Activated CD8-positive, alpha-beta memory T cell treated with anti-CD3 and anti-CD28 coated beads for 48 hours (primary cell): ENCODE measurements at places on chromosomes 11 and 22.

GRCh38 chr11:94297985-94298576 is 6.3 kb upstream of the IZUMO1R start:
- no peak for DNase-seq

DNA sequence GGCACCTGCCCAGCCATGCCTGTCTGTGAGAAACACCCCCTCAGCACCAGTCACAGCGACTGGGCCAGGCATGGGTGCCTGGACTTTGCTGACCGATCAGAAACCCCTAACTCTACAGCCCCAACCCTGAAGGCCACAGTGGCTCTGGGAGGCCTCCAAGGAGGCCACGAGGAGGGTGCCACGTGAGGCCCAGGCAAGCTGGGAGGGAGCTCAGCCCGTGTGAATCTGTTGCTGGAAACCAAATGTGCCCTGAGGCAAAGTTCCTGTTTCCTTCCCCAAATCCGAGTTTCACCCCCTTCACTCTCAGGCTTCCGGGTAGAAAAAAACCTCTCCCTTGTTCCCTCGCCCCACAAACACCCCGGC is 1.3 kb downstream of the UNC93B1 start:
- no peak for DNase-seq

- no peak for DNase-seq
These were observed 84.6 kb downstream of the C22orf31 start for GRCh38 chr22:28977060-28977459.

- DNase-seq = no peak
These were observed 95.5 kb downstream of the WNT7B start for GRCh38 chr22:45881524-45881875.

GRCh38 chr11:121372671-121373429 is 79.3 kb upstream of the SORL1 start:
- DNase-seq = no peak

- no peak for DNase-seq
These were observed 40.8 kb downstream of the BID start for GRCh38 chr22:17733466-17733865.

GRCh38 chr11:35243774-35244173 is 104.8 kb downstream of the CD44 start:
- no peak for DNase-seq

DNA sequence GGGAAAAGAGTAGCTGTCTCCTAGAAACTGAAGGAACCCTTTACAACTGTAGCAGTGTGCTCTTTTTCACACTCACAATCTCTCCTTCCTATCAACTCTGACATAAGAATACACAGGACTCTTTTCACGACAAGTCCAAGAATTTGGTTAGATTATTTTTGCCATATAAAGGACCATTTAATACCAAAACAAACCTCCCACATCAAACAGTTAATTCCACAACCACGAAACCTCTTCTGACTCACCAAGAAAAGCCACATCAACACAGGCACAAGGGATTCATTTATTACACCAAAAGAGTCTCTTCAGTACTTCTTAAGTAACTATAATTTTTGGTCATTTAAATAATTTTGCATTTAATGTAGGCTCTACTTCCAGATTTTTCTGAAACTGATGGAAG is 222.6 kb upstream of the PITPNB start:
- no peak for DNase-seq

DNA sequence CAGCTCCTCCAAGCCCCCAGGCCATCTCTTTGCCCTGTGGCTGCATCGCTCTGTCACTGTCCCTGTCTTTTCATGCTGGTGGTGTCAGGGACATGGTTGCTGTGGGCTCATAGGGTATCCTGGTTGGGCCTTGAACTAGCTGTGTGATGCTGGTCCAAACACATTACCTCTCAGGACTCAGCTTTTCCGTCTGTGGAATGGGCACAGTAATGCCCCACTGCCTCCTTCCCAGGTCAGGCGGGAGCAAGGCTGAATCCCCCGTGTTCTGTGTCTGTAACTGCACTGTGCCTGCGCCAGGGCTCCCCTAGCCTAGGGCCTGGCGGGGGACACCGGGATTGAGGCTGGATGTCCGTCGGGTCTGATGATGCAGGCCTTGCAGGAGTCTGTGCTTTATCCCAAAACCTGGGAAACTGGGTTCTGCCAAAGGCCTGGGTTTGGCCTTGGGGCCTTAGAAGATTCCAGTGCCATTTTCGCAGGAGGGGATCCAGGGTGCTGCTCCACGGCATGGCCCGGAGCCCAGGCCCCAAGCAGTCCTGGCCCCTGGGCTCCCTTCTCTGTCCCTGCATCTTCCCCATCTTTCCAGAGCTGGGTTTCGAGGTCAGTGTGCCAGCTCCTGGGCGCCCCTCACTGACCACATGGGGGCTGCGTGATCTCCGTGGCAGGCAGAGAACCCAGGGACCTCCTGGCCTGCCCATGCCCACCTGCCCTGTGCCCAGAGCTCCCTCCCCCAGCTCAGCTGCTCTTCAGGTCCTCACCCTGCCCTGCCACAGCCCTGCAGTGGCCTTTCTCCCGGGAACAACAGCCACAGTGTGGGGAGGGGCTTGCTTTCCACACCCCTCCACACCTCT is 32.7 kb upstream of the CELSR1 start:
- DNase-seq = no peak

GRCh38 chr11:15816260-15816871 is 540.0 kb downstream of the SOX6 start:
- no peak for DNase-seq

DNA sequence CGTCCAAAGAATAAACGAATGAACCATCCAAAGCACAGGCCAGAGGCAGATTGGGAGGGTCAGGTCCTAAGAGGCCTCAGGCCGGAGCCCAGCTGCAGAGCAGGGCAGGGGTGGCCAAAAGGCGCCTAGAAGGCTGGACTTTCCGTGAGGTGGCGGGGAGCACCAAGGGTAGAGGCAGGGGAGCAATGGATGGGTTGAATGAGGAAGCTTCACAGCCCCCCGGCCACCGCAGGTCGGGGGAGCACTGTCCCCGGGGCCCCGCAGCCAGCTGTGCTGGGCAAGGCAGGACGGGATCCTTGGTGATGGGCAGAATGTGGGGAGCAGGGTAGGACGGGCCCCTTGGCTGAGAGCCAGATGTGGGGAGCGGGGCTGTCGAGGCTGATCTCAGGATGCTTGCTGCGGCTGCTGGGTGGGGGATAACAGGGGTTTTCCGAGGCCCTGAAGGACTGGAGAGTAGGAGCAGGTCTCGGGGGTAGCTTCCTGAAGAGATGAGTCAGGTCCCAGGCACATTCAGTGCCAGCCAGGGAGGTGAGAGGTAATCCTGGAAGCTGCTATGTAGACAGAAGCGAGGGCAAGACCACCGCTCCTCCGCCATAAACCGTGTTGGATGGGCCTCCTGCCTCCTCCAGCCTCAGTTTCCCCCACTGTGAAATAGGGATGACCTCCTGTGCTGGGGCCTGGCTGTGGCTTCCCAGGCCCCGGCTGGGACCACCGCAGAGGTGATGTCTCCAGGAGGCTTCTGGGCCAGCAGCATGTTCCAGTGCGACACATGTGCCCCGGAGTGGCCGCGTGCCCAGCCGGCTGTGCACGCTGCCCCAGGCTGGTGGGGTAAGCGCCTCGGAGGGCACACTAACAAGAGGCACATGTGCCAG is 34.6 kb upstream of the KCNQ1OT1 start:
- DNase-seq = no peak

DNA sequence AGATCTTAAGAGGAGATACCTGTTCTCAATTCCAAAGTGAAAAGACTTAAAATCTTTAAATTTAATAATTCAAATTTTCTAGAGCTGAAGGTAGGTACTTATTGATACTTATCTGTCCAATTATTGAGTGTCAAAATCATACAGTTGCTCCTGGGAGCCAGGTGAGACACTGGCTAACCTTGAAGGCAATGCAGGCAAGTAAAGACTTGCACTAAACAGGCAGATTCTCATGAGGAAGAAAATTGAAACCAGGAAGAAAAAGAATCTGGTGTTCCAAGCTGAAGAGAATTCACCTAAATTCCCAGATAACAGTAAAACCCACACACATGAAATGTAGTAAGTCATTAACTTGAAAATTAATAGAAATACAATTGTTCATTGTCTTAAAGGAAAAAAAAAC is 30.3 kb downstream of the VSIG10L2 start:
- DNase-seq = no peak

DNA sequence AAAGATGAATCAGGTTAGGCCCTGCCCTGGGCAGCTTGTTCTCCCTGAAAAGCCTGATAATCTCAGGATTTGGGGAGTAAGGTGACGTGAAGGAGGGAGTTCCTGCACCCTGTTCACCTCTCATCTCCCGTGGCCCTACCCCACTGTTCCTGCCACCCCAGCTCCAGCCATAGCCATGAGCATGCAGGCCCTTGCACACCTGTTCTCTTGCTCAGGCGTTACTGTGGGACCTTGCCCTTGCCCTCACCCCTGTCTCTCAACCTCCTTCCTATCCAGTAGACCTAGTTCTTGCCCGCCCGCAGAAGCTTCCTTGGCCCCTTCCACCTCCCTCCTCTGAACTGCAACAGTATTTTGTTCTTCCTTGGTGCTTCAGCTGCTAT is 15.0 kb downstream of the TSKU start:
- DNase-seq = no peak

DNA sequence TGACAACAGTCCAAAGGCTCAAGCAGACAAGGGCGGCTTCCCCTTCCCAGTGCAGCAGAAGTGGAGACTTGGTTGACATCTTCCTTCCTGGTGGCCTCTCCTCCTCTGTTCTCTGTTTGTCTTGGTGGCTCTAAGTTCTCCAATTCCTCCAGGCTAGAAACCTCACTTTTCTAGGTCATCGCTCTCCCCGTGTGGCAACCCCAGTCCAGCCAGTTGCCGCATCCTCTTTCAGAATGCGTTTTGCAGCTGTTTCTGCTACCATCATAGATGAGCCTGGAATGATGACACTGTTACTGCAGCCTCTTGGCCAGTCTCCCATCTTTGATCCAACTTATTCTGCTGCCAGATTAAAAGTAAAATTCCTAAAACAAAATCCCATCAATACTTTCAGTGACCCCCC is 201.5 kb downstream of the TRIM29 start:
- DNase-seq = no peak

DNA sequence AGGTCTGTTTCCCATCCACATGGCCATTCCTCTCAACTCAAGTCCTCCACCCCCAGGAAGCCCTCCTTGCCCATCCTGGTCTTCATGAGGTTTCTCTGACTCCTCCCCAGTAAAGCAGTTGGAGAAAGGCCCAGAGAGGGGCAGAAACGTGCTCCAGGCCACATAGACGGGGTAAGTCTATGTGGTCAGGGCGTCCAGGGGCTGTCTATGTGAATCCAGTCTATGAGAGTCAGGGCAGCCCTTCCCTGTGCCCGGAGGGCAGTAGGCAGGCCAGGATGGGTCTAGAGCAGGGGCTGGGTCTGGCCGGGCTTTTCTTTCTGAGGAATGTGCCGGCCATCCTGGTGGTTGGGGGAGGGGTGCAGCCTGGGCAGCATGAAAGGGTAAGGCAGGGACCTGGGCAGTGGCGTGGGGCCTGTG is 11.7 kb downstream of the GUCD1 start:
- no peak for DNase-seq

DNA sequence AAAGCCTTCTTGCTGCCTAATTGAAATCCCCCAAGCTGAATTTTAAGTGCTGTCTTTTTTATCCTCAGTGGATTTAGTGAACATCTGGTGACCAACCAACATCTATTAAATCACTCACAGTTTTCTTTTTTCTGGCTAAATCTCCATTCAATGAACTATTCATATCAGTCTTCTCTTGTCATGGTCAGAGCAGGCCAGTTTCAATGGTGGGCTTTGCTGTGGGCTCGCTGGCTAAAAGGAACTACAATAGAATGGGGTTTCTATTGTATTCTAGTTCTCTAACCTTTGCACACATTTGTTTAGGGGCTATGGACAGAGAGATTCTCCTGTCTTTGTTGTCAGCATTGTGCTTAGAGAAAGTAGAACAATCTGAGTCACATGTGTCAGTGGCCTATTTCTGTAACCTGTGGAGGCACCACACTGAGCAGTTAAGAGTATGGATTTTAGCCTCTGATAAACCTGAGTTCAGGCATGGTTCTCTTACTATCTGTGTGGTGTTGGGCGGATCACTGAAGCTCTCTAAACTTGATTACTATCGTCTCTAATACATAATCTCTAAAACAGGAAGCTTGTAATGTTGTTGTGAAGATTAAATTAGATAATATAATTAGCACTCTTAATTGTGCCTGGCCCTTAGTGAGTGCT is 94.2 kb upstream of the CADM1 start:
- DNase-seq = no peak

GRCh38 chr11:119983240-119983732 is 154.6 kb downstream of the TRIM29 start:
- no peak for DNase-seq

DNA sequence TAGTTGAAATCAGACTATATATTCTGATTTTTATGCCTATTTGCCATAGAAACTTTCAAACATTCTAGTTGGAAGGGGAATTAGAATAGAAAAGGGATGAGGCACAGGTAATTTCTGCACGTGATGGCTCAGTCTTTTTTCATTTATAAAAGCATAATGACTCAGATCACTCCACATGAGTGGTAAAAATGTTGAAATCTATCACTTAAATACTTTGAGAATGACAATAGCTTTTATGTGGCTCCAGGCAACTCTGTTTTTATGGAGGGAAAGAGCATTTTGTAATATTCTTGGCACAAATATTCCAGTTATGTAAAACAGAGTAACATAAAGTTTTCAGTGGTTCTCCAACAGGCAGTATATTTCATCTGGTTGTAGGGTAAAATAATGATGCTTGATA is 5.9 kb upstream of the MMP3 start:
- no peak for DNase-seq

DNA sequence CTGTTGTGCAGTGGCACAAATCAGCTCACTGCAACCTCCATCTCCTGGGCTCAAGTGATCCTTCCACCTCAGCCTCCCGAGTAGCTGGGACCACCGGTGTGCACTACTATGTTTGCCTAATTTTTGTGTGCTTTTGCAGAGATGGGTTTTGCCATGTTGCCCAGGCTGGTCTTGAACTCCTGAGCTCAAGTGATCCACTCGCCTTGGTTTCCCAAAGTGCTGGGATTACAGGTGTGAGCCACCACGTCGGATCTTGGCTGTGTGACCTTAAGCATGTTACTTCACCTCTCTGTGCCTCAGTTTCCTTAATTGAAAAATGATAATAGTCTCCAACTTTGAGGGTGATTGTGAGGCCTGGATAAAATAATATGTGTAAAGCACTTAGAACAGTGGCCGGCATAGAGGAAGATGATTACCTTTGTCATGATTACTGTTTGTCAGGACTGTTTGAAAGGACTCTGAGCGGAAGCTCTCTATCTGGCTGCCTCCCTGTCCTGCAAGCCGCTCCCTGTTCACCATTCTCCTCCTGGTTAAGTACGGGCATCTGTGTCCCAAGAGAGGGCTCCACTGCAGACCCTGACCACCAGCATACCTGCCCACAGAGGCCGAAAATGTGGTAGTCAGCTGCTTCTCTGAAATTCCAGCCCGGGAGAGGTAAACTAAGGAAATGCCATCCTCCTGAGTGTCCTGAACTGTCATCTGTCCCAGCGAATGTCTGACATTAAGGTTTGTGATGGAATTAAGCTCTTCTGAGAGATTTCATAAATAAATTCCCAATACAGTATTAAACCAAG is 73.6 kb downstream of the MICAL2 start:
- no peak for DNase-seq

GRCh38 chr22:46626911-46627805 is 7.0 kb downstream of the GRAMD4 start:
- no peak for DNase-seq

- DNase-seq = no peak
These were observed 12.8 kb upstream of the FGF3 start for GRCh38 chr11:69831985-69832384.
